ENCODE measurements at places on chromosomes 3 and 15. TPM values are rescaled to one million over a fixed set of nuclear protein-coding genes. Genes with fewer than 3 reads are reported as not detected.

The TMEM42 gene
- polyA plus RNA-seq: 28.7 TPM

DNA sequence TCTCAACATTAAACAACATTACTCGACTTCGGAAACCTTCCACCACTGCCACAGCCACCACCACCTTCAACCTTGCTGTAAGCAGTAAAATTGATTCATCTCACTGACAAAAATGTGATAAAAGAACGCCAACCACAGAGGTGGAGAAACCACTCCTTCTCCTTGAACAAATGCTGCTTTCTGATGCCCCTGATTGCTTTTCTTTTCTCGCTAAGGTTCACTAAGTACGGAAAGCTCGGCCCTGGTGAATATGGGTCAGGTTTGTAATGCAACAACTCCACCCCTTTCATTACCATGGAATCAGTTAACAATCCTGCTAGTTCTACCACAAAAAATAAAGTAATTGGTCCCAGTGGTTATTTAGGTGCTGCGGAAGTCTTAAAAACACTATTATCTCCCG is 44.9 kb downstream of the MEIS2 start:
- H3K4me1 ChIP-seq: no peaks in the 10 kb centered on the region
- H3K27ac ChIP-seq: no peak overlapping the region
- no peak for DNase-seq
- no peak overlapping the region for H3K4me3 ChIP-seq

The CPA3 gene
- polyA plus RNA-seq: not detected

- H3K36me3 ChIP-seq: no peaks in the 10 kb centered on the region
- H3K4me1 ChIP-seq: no peaks in the 10 kb centered on the region
- H3K27ac ChIP-seq: no peak within 1 kb of the TSS
Observed at GRCh38 chr3:8644748-8645390, at the start of gene SSUH2. SSUH2 (minus strand) TSS chr3:8644798; CDS start chr3:8644758, 40 bp downstream.
